Uterus (tissue), 4 donors: ENCODE measurements at places on chromosomes 7 and 10.

- DNase-seq, result no peak
Observed at GRCh38 chr7:142438235-142438922, 180.5 kb upstream of the PRSS58 start.

- no peak for DNase-seq
Observed at GRCh38 chr10:114228156-114228555, 10.9 kb upstream of the VWA2 start.

GRCh38 chr10:92567952-92568600 lies 5.8 kb downstream of the IDE start:
- no peak for DNase-seq

DNA sequence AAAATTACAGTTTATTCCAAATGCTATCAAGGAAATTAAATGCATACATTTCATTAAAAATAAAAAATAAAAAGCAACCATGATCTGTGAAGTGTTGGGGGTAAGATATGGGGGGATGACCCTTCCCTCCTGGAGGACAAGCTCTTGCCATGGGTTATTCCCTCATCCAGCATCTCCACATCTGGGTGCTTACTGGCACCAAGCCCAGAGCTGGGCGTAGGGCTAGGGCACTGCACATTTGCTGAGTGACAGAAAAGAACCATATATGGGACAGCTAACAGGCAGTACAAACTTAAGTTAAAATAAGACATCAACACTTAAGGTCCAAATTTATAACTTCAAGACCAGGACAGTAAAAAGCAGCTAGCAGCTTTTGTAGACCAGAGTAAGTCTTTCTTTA lies 10.2 kb downstream of the CCDC6 start:
- no peak for DNase-seq

GRCh38 chr7:112649560-112649959 lies 140.6 kb downstream of the TMEM168 start:
- DNase-seq, result no peak
